ENCODE measurements at places on chromosomes 6 and 20.

GRCh38 chr20:16388731-16389130 is 184.5 kb downstream of the KIF16B start:
- no peak for DNase-seq

- no peak for DNase-seq
These were observed 153.3 kb upstream of the SNX9 start for GRCh38 chr6:157669747-157670216.

GRCh38 chr6:3740551-3741476 is 10.7 kb downstream of the PXDC1 start:
- DNase-seq: no peak

GRCh38 chr6:68559070-68559469 is 76.0 kb upstream of the ADGRB3 start:
- DNase-seq: no peak

- no peak for DNase-seq
These were observed 37.5 kb downstream of the SNAI1 start for GRCh38 chr20:50020288-50020687.

GRCh38 chr6:31396422-31397152 is 6.8 kb upstream of the MICA start:
- peak; percentile 78 for DNase-seq

DNA sequence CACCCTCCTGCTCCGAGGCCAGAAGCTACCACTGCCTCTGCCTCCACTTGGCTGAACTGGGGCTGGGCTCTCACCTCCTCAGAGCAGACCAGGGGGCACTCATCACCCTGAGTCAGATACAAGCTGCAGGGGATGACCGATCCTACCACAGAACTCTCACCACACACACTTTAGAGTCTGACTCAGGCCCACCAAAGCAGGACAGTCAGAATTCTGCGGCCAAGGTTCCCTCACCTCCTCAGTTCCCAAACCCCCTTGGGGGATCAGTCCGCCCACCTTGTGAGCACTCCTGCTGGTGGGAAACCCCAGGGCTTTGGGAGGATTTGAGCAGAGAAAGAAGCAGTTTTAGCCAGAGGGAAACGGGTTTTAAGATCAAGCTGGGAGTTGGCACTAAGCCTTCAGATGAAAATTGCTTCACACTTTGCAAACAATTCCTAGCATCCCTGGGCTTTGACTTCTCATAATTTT is 587.8 kb upstream of the JAG1 start:
- DNase-seq: no peak

DNA sequence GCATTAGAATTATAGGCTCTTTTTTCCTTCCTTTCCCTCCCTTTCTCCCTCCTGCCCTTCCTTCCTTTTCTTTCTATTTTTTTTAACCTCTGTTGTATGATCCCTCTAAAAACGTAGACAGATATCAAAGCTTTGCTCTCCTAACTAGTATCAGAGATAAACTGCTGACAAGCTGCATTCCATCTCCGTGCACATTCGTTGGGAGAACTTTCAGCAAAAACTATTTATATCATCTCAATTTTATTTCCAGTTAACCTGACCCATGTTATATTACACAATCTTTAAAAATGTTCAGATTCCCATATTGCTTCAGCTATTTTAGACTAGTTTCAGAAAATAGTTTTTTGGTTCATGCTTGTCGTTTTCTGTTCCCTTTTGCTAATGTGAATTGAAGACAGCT is 47.3 kb downstream of the RNF217 start:
- no peak for DNase-seq

DNA sequence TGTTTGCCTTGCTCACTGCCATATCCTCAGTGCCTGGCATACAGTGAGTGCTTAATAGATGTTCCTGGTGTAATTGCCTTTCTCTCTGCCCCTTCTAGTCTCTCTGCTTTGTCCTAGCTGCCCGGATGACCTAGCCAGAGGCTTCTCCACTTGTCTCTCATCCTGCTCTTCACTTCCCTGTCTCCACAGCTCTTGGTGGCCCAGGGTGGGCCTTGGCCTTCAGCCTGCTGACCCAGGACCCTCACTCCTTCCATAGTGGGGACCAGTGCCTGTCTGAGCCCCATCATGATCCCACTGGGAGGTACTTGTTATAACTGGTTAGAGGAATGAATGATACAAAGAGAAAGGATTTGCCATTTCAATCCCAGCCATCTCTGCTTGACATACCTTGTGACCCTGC is 49.2 kb upstream of the BLCAP start:
- DNase-seq: no peak

DNA sequence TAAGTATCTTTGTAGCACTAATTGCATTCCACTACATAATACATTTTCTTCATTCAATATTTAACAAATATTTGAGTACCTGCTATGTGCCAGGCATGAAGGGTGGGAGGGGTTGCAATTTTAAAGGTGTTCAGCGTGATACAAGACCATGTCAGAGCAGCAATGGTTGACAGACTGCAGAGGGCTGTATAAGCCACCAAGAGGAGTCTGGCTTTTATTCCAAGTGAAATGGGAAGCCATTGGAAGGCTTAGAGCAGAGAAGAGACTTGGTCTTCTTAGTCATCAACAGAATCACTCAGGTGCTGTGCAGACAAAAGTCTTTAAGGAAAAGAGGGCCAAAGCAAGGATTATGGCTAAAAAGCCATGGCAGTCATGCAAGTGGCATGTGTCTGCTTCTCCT is 360.8 kb upstream of the ARID1B start:
- no peak for DNase-seq

DNA sequence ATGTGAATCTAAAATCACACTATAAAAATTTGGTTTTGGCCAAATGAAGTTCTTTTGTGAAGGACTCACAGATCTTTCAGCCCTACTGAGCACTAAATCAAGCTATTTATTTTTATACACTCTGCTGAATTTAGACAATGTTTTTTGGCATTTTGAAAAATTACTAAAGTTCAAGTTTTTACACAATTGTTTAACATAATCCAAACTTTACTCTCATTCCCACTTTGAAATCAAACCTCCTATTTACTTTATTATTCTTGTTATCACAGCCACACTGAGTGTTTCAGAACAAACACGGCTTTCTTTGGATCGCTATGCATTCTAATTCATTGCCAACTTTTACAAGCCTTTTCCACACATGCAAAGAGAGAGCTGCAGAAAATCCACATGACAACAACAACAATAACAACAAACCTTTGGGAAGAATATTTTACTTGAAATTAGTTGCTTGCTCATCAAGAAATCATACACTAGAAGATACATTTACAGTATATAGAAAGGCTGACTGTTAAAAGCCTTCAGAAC is 49.1 kb upstream of the TMEM30A start:
- no peak for DNase-seq

DNA sequence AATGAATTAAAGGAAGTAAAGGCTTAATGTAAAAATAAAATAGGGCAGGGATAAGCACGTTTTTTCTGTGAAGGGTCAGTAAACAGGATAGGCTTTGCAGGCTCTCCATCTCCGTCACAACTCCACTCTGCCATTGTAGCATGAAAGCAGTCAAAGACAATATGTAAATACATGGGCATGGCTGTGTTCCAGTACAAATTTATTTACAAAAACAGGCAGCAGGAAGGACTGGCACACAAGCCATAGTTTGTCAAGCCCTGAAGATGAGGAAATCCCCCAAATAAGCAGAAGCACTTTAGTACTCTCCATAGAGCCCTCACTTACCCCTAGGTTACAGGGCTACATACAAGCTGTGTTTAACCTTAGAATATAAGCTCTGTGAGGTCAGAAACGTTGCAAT is 8.9 kb upstream of the FBXO9 start:
- no peak for DNase-seq

DNA sequence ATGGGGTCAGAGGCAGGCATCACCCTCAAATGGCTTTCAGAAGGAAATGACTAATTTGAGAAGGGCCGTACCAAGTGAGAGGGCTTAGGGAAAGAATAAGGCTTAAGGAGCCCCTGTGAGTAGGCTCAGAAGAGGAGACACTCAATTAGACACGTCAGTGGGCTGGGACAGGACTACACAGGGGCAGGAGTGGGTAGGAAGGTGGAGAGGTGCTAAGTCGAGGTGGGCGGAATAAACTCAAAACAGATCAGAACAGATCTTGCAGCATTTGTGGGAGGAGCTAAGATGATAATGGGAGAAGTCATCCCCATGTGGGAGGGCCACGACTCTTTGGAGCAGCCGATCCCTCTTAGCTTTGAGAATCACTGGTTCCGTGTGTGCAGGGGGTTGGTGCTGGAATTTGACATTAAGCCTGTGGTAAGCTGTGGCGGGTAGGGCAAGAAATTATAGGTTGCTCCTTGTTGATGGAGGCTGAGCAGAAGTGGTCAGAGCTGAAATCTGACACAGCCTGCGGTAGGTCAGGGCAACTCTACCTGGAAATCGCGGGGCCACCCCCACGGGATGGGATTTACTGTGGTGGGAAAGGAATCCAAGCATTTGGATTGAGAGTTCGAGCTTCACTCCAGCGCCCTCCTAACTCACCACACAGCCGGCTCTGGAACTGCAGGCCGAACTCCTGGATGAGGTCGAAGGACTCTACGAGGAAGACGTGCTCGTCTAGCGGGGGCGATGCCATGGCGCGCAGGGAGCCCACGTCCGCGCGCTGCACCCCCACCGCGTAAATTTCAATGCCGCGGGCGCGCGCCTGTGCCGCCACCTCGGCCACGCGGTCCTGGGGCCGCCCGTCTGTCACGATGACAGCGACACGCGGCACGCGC is 2.8 kb upstream of the RBPJL start:
- no peak for DNase-seq

GRCh38 chr20:36425166-36425565 is 116.2 kb upstream of the MYL9 start:
- DNase-seq: no peak

- DNase-seq: no peak
These were observed 43.8 kb upstream of the EIF2S2 start for GRCh38 chr20:34155836-34156235.

- no peak for DNase-seq
These were observed 11.2 kb upstream of the CDK19 start for GRCh38 chr6:110826236-110827129.

Data from stimulated activated CD4-positive, alpha-beta T cell treated with anti-CD3 and anti-CD28 coated beads, TNF-alpha, amount 100 ng/mL, for 4 hours (primary cell).